Dermis blood vessel endothelial cell (primary cell): ENCODE measurements at places on chromosomes 5 and 9. TPM values are rescaled to one million over a fixed set of nuclear protein-coding genes. Genes with fewer than 3 reads are reported as not detected.

Gene IL11RA
- 7.0 and 10.4 TPM in 2 replicates for total RNA-seq

Gene ARSB
- 15.7 and 17.9 TPM in 2 replicates for total RNA-seq

Gene RPS23
- total RNA-seq = 3,030 and 3,622 TPM in 2 replicates

Gene PCDHB12
- 0.47 and 0.68 TPM in 2 replicates for total RNA-seq

Gene TTC33
- total RNA-seq = 19.5 and 20.3 TPM in 2 replicates

Gene PHAX
- total RNA-seq = 60.7 and 67.4 TPM in 2 replicates

Gene CAMSAP1
- total RNA-seq = 17.5 and 20.1 TPM in 2 replicates

Gene CDKN2B
- total RNA-seq = 1.9 and 2.4 TPM in 2 replicates

Gene STOM
- total RNA-seq = 310 and 473 TPM in 2 replicates

Gene PFN3
- total RNA-seq = not detected in 2 replicates

Gene AGXT2
- 0.05 TPM in 1 of 2 replicates, not detected in the other for total RNA-seq
